ENCODE measurements at places on chromosomes 2 and 18. TPM values are rescaled to one million over a fixed set of nuclear protein-coding genes. Genes with fewer than 3 reads are reported as not detected.

The APCDD1 gene
- total RNA-seq: not detected

The HDLBP gene
- 190 TPM for total RNA-seq

The KIAA2012 gene
- not detected for total RNA-seq

The SCN2A gene
- not detected for total RNA-seq

DNA sequence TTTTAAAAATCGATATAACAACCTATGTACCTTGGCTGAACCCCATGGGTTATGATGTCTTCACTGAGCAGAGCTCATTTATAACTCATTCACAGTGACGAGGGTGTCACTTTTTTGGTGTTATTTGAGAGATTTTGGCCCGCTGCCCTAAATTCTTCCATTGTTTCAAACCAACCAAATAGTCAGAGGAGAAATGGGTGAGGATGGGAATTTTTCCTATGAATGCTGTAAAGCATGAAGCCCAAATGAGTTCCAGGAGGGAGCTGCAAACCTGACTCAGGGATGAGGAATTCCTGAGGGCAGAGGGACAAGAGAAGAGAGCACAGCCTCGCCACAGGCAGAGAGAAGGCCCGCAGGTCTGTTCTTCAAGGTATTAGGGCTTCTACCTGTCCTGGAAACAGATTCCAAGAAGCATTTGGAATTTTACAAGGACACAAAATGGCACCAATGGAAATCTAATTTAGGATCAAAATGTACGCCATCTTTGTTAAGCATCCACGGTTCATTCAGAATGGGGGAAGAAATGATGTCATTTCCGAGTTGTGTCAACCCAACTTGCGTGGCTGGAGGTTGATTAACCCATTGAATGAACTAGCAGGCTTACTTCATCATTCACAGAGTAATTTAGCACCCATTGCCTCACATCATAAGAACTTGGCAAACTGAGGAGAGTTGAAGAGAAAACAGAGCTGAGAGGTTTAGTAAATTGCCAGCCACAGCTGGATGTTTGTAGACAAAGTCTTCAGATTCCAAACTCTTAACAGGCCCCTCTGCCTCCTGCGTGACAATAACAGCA is 133.5 kb downstream of the LAMA3 start:
- H3K27me3 ChIP-seq: peaks cover 9% of the 10 kb centered on the region
- no peaks in the 10 kb centered on the region for H3K36me3 ChIP-seq
- DNase-seq: no peak
- no peak overlapping the region for H3K27ac ChIP-seq
- no peak overlapping the region for H3K4me3 ChIP-seq

The SLC38A11 gene
- not detected for total RNA-seq

- H3K36me3 ChIP-seq: peaks cover 3% of the 10 kb centered on the region
- no peak overlapping the region for H3K27ac ChIP-seq
- H3K27me3 ChIP-seq: peaks cover 3% of the 10 kb centered on the region
- no peak overlapping the region for H3K4me3 ChIP-seq
- no peaks in the 10 kb centered on the region for H3K4me1 ChIP-seq
- no peak for DNase-seq
Observed at GRCh38 chr2:180583441-180584140, 396.8 kb upstream of the UBE2E3 start.

GRCh38 chr2:220701115-220701514 is 871.0 kb downstream of the EPHA4 start:
- no peak for DNase-seq
- H3K4me3 ChIP-seq: no peak overlapping the region
- H3K27ac ChIP-seq: no peak overlapping the region
- H3K4me1 ChIP-seq: no peaks in the 10 kb centered on the region

DNA sequence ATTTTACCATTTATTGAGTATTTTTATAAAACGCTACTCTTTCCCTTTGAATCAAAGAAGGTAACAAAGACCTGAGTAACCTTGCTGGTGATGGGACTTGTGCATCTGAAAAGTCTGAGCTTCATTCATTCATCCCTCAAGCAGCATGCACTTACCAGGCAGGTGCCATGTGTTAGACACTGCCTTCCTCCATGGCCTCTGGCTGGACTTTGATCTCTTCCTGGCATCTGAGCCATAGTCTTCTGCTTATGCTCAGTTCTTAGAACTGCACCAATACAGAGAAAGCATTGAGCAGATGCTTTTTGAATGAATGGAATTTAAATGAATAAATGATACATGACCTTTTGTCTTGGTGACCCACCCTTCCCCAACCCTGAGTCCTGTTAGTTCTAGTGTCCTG is 251.4 kb upstream of the COPS8 start:
- H3K36me3 ChIP-seq: no peaks in the 10 kb centered on the region
- no peak for DNase-seq
- H3K27me3 ChIP-seq: peaks cover 4% of the 10 kb centered on the region
- no peak overlapping the region for H3K4me3 ChIP-seq
- no peaks in the 10 kb centered on the region for H3K4me1 ChIP-seq

The EPB41L5 gene
- 2.1 TPM for total RNA-seq

DNA sequence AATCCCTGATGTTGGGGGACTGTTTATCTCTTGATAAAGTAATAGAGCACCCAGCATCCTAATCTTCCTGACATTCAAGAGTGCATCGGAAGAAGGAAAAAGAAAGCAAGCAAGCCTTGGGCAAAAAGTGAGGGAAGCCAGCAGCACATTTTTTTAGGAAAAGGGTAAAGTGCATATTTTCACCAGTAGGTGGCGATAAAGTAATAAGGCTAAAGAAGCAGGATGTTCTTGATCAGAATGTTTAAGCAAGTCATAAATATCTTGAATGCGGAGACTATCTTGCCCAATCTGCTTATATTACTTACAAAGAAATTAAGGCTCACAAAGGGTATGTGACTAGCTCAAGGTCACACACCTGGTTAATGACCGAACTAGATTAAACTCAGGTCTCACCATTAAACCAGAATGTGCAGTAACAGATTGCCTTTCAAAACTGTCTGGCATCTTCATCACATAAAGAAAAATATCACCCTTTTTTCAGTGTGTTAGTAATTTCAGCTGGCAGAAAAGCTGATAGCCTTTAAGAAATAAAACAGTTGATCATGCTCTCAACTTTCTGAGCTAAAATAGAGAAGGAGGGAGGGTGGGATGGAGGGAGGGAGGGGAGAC is 83.8 kb downstream of the VIT start:
- peaks cover 27% of the 10 kb centered on the region for H3K27me3 ChIP-seq
- no peak for DNase-seq
- no peaks in the 10 kb centered on the region for H3K36me3 ChIP-seq
- no peak overlapping the region for H3K27ac ChIP-seq
- H3K4me1 ChIP-seq: no peaks in the 10 kb centered on the region

DNA sequence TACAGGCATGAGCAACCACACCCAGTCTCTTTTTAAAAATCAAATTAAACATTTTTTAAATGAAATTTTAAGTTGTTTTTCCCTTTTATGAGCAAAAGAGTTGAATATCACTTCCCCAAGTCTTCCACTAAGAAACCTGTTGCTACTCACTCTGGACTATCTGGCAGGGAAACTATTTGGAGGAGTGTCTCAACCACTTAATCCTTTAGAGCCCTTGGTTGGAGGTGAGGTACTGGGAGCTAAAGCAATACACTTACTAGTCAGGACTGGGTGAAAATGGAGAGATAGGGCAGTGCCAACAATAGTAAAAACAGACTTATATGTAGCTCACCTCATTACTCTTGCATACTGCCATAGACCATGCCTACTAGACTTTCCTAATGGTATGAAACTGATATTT is 135.5 kb downstream of the RND3 start:
- no peak overlapping the region for H3K4me3 ChIP-seq
- no peaks in the 10 kb centered on the region for H3K36me3 ChIP-seq
- no peak for DNase-seq

- no peak overlapping the region for H3K27ac ChIP-seq
- no peaks in the 10 kb centered on the region for H3K27me3 ChIP-seq
- peaks cover 64% of the 10 kb centered on the region for H3K4me1 ChIP-seq
- H3K4me3 ChIP-seq: no peak overlapping the region
- peaks cover 61% of the 10 kb centered on the region for H3K36me3 ChIP-seq
Observed at GRCh38 chr18:62372156-62372555, 47.0 kb downstream of the TNFRSF11A start.

The ABHD1 gene
- 0.13 TPM for total RNA-seq

- H3K27ac ChIP-seq: no peak overlapping the region
- H3K36me3 ChIP-seq: no peaks in the 10 kb centered on the region
- no peak overlapping the region for H3K4me3 ChIP-seq
- H3K4me1 ChIP-seq: no peaks in the 10 kb centered on the region
Observed at GRCh38 chr2:187936228-187936627, 355.4 kb upstream of the GULP1 start.

- peak; percentile 55 for DNase-seq
- peak overlapping the region; percentile 6 for H3K27ac ChIP-seq
- H3K36me3 ChIP-seq: peaks cover 81% of the 10 kb centered on the region
- H3K4me3 ChIP-seq: no peak overlapping the region
- no peaks in the 10 kb centered on the region for H3K27me3 ChIP-seq
Observed at GRCh38 chr2:20326163-20326780, 24.4 kb downstream of the PUM2 start.

DNA sequence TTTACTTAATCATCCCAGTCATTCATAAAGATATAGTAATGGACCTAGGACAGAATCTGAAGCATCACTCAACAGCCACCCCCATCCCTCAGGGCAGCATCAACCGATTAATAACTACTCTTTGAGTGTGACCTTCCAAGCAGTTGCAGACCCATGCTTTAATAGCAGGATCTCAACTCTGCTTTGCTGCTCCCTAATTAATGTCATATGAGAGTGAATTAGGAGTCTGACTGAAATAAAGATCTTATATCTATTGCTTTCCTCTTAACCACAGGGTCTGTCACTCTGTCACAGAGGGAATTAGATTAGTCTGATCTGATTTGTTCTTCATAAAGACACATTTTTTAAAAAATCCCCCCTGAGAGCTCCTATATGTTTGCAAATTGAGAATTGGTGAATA is 46.1 kb upstream of the LRP1B start:
- no peak overlapping the region for H3K27ac ChIP-seq
- H3K4me1 ChIP-seq: no peaks in the 10 kb centered on the region
- DNase-seq: no peak
- no peak overlapping the region for H3K4me3 ChIP-seq

The OXER1 gene
- not detected for total RNA-seq

The DLGAP1 gene
- 1.5 TPM for total RNA-seq

DNA sequence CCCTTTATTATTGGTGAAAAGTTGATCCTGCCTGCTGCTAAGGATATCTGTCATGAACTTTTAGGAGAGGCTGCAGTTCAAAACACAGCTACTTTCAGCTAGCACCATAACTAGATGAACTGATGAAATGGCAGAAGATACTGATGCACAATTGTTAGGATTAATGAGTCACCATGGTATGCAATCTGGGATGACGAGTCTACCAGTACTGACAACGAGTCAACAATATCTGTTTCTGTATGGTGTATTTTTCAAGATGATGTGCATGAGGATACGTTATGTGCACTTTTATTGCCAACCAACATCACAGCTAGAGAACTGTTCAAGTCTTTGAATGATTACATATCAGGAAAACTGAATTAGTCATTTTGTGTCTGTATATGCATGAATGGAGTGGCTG is 68.7 kb downstream of the NETO1 start:
- no peaks in the 10 kb centered on the region for H3K4me1 ChIP-seq
- no peak for DNase-seq
- no peaks in the 10 kb centered on the region for H3K27me3 ChIP-seq
- H3K27ac ChIP-seq: no peak overlapping the region

DNA sequence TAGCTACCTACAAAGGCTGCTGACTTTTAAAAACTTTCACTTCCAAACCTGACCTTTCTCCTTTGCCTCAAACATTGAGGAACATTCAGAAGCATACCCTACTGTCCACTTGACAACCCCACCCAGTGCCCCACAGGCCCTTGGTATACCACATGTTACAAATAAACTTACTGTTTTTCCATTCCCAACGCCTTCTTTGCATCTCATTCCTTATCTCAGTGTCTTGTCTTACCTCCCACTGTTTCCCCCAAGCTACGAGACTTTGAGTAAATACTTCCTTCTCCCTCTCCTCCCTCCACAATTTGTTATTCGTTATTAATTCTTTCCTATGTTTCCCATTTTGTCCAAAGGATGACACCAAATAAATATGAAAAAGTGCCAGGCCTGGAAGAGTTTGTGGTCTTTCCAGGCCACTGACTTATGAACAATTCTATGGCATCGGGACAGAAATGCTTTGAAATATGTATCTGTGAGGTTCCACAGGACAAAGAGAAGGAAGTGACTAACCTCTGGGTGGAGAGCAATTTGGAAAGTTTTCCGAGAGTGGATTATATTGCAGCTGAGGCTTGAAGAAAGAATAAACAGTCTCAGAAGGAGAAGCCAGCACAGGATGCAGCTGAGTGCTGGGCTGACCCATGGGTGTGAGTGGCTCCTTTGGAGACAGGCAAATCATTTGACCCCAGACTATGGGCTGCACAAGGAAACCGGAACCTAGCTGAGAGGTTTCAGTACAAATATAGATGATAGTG is 409.0 kb downstream of the LPIN1 start:
- H3K36me3 ChIP-seq: no peaks in the 10 kb centered on the region
- no peaks in the 10 kb centered on the region for H3K4me1 ChIP-seq
- H3K27ac ChIP-seq: no peak overlapping the region

DNA sequence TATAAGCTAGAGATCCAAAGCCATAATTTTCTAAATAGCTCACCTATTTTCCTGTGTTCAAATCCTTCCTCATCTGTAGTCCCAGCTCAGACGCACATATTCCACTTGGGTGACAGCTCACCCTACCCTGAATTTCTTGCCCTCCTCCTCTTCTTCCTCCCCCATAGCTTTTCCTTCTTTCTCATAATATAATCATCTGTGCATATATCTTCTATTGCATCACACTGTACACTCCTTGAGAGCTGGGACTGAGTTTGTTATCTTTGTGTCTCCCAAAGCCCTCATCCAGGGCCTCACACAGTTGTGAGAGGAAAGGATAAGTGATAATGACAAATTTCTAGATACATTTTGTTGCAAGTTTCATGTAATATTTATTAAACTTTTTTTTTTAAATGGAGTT is 55.9 kb upstream of the RTN4 start:
- DNase-seq: no peak
- no peaks in the 10 kb centered on the region for H3K4me1 ChIP-seq
- H3K36me3 ChIP-seq: no peaks in the 10 kb centered on the region
- no peak overlapping the region for H3K27ac ChIP-seq
- H3K27me3 ChIP-seq: no peaks in the 10 kb centered on the region
